EL (cell line): ENCODE measurements at places on chromosomes 2 and 18.
A peak's percentile ranks its signal among the peaks of the same experiment; 100 is the strongest.

DNA sequence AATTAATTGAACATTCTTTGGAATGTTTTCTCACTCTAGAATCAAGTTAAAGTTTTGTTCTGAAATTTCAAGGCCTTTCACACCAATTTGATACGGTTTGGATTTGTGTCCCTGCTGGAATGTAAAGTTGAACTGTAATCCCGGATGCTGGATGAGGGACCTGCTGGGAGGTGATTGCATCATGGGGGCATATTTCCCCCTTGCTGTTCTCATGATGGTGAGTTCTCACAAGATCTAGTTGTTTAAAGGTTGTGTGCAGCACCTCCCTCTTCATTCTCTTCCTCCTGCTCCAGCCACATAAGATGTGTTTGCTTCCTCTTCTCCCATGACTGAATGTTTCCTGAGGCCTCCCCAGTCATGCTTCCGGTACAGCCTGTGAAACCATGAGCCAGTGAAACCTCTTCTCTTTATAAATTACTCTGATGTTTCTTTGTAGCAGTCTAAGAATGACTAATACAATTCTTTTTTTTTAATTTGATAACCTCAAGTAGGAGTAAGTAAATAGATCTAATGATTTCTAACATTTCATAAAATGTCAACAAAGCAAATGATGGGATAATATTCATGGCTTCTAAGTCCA lies 144.2 kb upstream of the CDH7 start:
- DNase-seq = no peak

- no peak for DNase-seq
Measured at GRCh38 chr2:53863538-53864227, 3.9 kb upstream of the GPR75 start.

GRCh38 chr18:53991805-53992204 lies 232.7 kb downstream of the MBD2 start:
- DNase-seq = peak; percentile 47

DNA sequence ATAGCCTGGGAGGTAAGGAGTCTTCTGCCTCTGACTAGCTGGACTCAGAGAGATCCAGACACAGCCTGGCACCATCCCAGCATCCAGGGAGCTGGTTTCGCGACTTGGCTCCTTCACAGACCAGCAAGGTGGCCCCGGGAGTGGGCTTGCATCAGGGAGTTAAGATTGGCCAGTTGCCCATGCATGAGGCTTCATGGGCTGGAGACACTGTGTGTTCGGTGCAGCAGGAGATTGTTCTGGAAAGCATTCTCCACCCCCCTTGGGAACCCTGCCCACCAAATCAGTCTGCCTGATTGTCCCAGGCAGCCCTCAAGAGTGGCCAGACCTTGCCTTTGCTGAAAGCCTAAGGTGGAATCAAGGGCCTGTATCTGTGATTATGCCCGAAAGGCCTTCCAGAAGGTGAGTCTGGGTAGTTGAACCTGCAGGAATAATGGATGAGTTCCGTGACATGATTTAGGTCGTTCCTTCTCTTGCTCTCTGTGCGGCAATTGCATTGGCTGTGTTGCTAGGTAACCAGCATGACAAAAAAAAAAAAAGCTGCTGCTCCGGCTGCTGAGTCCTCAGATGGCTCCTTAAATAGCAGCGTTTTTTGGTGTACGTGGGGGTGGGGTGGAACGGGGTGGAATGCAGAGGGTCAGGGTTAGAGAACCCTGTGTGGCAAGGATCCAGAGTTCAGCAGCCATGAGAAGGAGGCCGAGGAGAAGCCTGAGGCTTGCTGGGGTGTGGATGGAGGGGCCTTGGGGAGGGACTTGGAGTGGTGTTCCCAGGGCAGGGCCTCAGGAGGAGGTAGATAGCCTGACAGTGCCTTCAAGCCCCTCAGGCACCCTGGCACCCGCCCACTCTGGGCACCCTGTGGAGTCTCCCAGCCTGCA lies 93.0 kb upstream of the MCFD2 start:
- DNase-seq = peak; percentile 17

DNA sequence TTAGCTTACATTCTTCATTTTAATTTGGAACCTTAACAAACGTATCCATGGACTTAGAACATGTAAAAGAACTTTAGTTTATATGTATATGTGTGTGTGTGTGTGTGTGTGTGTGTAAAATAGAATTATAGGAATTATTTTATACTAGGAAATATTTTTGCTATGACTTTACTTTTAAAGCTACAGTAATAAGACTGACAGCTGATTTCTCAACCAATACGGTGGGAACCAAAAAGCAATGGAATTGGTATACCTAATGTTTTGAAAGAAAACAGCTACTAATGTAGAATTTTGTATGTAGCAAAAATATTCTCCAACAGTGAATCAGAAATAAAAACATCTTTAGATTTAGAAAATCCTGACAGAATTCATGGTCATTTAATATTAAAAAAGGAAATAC lies 146.5 kb upstream of the ARL4C start:
- no peak for DNase-seq
